ENCODE measurements at places on chromosomes 6 and 20.
A peak's percentile ranks its signal among the peaks of the same experiment; 100 is the strongest.

- DNase-seq: no peak
Observed at GRCh38 chr20:47814632-47815415, 29.5 kb upstream of the SULF2 start.

GRCh38 chr6:281469-282103 lies 10.7 kb upstream of the DUSP22 start:
- no peak for DNase-seq

GRCh38 chr6:84228198-84228543 lies 728 bp upstream of the CEP162 start:
- DNase-seq: no peak

GRCh38 chr6:31769684-31770371 lies 7.3 kb downstream of the VWA7 start:
- DNase-seq: peak; percentile 29

DNA sequence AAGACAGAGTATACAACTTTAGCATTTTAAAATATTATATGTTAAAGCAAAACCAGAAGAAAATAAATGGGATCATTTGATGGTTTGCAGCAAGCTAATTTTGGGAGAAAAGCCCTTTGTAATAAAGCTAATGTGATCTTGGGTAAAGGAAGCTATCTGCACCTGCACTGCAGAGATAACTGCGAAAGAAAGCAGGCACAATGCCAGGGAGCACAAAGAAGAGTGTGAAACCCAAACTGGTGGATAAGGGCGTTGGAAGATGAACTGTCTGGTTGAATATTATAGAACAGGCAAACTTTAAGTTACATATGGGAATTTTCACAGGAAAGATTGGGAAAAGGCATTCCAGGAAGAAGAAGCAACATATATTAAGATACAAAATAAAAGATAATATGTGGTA lies 179.2 kb upstream of the KHDRBS2 start:
- no peak for DNase-seq

DNA sequence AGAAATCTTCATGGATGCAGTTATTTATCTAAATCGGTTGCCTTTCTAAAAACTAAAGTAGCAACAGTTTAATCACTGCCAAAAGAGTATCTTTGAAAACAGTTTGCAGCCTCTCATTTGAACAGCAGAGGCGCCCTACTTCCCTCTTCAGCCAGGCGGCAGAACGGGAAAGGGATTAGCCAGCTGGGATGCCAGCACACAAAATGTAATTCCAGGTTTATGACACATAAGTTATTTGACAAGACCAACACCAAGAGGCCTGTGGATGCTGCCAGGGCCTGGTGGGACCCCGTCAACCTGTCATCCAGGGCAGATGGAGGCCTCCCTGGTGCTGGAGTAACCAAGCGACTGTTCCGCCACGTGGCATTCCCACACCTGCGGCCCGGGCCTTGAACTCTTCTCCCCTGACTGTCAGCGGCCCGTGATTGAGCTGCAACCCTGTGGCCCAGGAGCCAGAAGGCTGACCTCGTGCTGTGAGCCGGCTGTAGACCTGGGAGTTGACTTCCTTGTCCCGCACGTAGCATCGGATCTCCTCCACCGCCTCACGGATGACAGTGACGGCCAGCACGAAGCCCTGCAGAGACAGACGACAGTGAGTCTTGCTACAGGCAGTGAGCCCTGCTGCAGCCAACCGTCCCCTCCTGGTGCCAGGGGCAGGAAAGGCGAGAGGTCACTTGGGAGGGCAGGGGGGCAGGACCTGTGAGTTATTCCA lies 55.5 kb downstream of the ATP9A start:
- peak; percentile 94 for DNase-seq

DNA sequence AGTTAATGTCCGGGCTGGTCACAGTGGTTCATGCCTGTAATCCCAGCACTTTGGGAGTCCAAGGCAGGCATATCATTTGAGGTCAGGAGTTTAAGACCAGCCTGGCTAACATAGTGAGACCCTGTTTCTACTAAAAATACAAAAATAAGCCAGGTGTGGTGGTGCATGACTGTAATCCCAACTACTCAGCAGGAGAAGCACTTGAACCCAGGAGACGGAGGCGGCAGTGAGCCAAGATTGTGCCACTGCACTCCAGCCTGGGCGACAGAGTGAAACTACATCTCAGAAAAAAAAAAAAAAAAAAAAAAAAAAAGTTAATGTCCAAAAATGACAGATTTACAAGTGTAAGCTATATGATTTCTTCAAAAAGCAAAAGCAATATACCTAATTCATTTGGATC lies 124.9 kb downstream of the CCDC170 start:
- DNase-seq: no peak

DNA sequence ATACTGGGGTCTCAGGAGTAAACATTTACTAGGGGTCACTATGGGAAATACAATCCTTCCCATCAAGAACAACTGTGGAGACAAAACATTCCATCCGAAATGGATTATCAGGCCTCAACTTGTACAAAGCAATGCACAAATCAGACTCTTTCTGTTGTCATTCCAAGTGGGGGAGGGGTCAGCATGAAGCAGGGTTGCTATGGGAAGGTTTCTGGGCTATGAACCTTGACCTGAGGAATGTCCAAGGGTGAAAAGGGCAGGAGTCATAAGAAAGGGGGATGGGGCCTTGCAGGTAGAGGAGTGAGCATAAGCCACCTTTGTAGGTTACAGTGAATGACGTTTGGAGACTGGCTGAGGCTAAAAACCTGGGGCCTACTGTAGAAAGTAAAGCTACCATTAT lies 3.1 kb downstream of the METTL24 start:
- peak; percentile 17 for DNase-seq

DNA sequence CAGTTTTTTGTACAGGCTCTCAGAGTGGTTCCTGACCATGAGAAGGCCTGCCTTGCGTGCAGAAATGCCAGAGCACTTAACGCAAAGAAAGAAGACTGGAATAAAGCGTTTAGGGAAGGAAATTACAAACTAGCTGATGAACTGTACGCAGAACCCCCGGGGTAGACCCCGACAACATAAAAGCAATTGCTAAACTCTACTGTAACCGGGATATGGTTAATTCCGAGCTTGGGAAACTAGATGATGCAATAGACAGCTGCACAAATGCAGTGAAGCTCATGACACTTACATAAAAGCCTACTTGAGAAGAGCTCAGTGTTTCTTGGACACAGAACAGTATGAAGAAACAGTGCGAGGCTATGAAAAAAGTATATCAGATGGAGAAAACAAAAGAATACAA lies 35.7 kb downstream of the CITED2 start:
- DNase-seq: no peak

DNA sequence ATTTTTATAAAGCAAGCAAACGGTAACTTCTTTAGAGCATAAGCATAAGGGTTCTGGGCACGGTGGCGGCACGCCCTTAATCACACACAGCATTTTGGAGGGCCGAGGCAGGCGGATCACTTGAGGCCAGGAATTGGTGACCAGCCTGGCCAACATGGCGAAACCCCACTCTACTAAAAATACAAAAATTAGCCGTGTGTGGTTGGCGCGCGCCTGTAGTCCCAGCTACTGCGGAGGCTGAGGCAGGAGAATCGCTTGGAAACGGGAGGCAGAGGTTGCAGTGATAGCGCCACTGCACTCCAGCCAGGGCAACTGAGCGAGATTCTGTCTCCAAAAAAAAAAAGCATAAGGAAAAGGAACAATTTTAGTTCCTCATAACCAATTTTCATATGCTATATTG lies 2.6 kb downstream of the SENP6 start:
- DNase-seq: no peak

DNA sequence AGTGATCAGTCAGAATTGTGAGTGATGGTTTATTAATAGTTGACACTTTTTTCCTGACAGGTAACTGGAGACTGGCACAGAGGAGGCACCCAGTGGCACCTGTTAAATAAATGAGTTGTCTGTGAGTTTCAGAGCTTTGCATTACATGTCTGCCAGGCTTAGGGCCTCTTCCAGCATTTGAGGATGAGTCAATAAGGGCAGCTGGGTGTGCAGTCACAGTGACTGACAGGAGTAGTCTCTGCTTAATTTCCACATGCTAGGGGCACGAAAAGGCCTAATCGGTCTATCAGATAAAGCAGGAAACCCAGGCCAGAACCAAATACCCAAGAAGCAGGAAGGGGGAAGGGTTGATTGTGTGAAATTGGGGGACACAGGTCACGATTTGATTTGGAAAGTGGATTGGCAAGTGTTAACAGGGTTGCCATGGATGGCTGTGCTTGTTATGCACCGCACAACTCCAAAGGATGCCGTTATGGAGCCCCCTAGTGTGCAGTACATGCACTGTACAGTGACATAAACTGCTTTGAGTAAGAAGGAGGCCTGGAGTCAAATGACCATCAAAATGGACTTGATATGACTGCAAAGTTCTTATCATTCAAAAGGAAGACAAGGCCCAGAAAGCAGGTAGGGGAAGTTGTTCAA lies 111.9 kb upstream of the GGTLC1 start:
- peak; percentile 29 for DNase-seq

- DNase-seq: no peak
Observed at GRCh38 chr20:51594236-51595057, 51.9 kb upstream of the NFATC2 start.

- no peak for DNase-seq
Observed at GRCh38 chr20:31908424-31908823, 38.0 kb downstream of the TTLL9 start.

GRCh38 chr6:119713903-119714302 lies 364.3 kb upstream of the MAN1A1 start:
- peak; percentile 27 for DNase-seq

DNA sequence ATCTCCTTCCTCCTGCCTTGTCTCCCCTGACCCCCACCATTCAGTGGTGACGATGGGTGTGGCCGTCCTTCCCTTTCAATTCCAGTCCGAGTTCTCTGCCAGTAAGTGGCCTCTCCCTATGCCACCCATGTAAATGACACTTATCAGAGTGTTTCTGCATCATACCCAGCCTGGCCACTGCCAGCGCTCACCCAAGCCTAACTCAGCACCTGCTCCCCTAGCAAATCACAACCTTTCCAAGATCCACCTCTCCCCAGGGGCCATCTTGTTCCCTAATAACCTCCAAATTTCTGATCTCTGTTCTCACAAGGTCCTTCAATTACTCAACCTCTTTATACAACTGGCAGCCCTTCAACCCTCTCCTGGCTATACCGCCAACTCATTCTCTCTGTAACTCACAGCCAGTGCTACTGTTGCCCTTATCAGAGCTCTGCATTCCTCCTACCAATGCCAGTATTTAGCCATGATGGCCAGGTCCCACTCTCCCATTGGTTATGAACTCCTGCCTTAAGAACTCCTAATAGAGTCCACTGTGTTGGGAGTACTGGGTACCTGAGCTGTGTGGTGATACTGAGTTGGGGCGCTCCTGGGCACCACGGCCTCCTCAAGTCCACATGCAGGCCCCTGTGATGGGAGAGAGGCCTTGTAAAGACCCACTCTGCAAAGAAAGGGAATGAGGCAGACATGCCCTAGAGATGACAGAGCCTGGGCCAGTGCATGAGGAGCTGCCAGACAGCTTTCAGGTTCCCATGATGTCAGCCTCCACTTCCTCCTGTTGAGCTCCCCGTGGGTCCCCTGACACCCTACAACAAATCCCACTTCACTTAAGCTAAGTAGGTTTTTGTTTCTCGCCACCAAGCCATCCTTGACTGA lies 187.4 kb upstream of the RREB1 start:
- DNase-seq: no peak

- no peak for DNase-seq
Observed at GRCh38 chr6:132354517-132355167, 46.6 kb downstream of the MOXD1 start.

GRCh38 chr20:54688476-54688875 lies 213.1 kb downstream of the DOK5 start:
- DNase-seq: no peak

- no peak for DNase-seq
Observed at GRCh38 chr20:32433311-32434021, 75.3 kb downstream of the ASXL1 start.

DNA sequence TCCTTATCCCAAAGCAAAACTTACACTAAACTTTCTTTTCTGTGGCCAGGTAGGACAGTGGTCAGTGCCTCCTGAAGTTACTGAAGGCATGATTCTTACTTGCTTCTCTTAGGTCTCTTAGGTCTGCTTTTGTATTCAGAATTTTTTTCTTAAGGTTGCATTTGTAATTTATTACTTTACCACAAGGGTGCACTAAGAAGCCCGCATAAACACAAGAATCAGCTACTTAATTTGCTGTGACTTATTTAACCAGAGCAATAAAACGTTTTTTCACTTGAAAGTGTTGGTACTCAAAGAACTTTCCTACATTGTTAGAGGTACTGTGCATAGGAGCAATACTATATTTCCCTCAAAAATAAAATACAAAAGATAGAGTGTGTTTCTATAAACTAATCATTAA lies 75.4 kb upstream of the LAMA2 start:
- DNase-seq: no peak

DNA sequence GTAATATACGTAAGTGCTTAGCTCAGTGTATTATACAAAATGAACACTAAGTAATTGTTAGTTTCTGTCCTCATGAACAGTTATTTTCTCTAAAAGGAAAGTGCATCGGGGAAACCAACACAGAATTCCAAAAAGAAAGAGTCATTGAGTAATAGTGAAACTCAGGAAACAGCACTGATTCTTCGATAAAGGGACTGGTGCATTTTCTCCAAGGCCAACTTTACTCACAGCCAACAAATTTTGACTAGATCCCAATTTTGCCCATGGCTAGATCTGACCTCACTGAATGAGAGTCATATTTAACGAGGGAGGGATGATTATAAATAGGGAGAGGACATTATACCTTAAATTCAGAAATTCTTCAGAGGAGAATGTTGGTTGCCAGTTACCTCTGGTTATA lies 390.9 kb upstream of the NRSN1 start:
- no peak for DNase-seq

GRCh38 chr6:16684896-16685554 lies 76.2 kb downstream of the ATXN1 start:
- DNase-seq: no peak

DNA sequence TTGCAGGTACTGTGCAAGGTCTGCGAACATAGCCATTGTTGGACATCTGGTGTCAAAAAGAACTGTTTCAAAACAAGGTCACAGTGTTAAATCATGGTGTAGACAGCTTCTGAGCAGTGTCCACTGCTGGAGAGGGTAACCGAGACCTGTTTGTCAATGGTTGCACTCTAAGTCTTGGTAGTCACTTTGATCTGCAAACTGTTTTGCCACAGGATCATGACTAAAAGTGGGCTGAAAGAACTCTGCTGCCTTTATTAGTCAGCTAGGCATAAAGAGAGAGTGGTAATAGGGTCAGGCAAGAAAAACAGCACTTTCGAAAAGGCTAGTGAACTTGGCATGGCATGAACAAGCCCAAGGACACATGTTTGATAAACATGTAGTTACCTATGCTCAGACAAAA lies 552.3 kb upstream of the CITED2 start:
- peak; percentile 18 for DNase-seq

- DNase-seq: peak; percentile 11
Observed at GRCh38 chr6:89689732-89690131, 51.2 kb upstream of the LYRM2 start.

GRCh38 chr6:74745670-74746069 lies 460.2 kb downstream of the COL12A1 start:
- no peak for DNase-seq

GRCh38 chr20:11173916-11174315 lies 500.1 kb upstream of the JAG1 start:
- DNase-seq: no peak

All from G401 (cell line).